ENCODE measurements at places on chromosomes 2 and 18. TPM values are rescaled to one million over a fixed set of nuclear protein-coding genes. Genes with fewer than 3 reads are reported as not detected.
A peak's percentile ranks its signal among the peaks of the same experiment; 100 is the strongest.

Gene MARCHF4
- total RNA-seq, result 0.16 TPM

Gene RNU2-63P
- not detected for total RNA-seq

Gene TTC32
- 25.6 TPM for total RNA-seq

GRCh38 chr2:185628985-185629384 lies 109.6 kb upstream of the FSIP2 start:
- peak; percentile 68 for DNase-seq

GRCh38 chr2:85698880-85699254 lies 4.7 kb downstream of the GNLY start:
- no peak for DNase-seq

GRCh38 chr2:49306925-49307324 lies 152.6 kb upstream of the FSHR start:
- DNase-seq, result no peak
